Effector memory CD4-positive, alpha-beta T cell (primary cell): ENCODE measurements at places on chromosomes 16 and 17.

- DNase-seq = peak; percentile 44
Observed at GRCh38 chr16:90022209-90023077, 3.2 kb upstream of the DBNDD1 start.

GRCh38 chr17:80187090-80187489, 17.3 kb downstream of the CARD14 start:
- DNase-seq = no peak

DNA sequence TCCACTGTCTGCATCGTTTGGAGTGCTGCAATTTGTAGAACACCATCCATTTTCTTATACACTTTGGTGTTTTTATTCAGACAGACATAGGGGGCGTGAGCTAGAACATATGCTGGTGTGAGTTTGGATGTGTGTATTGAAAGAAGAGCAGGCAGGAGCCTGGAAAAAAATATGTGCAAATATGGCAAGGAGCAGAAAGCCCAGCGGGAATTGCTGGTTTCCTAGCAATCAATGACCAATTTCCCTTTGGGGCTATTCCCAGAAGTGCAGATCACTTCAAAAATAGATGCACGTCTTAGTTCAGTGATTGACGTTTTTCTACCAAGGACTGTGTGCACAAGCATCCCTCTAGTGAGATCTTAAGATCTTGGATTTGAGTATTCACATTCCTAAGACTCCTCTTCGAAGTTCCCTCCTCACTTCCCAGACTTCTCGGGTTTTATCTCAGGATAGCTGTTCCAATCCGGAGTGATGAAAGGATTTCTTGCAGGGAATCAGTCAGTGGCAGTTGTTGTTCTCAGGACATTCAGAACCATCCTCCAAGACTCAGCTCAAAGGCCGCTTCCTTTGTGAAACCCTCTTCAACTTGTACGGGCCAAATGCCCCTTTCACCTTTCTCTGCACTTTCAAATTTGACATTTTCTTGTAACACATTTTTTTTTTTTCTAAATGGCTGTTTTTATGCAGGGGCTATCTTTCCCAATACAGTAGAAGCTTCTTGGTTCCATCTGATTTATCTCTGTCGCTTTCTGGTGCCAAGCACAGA, 268.7 kb upstream of the ASIC2 start:
- no peak for DNase-seq

DNA sequence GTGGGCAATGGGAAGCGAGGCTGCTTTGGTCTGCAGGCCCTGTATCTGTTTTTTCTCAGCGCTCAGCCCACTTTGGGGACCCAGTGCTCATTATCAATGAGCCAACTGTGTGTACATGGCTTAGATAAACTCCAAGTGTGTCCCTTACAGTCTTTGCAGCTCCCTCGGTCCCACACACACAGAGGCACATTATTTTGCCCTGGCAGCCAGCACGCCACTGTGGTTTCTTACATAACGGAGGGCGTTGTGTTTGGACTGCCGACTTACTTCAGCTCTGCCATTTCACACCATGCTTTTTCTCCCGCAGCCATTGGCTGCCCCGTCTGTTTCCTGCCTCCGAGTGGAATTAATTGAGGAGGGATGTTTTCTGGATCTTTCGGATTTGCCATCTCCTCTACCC, 56.5 kb upstream of the CLEC18A start:
- no peak for DNase-seq

GRCh38 chr16:86245895-86246294, 264.4 kb upstream of the FOXF1 start:
- DNase-seq = no peak

DNA sequence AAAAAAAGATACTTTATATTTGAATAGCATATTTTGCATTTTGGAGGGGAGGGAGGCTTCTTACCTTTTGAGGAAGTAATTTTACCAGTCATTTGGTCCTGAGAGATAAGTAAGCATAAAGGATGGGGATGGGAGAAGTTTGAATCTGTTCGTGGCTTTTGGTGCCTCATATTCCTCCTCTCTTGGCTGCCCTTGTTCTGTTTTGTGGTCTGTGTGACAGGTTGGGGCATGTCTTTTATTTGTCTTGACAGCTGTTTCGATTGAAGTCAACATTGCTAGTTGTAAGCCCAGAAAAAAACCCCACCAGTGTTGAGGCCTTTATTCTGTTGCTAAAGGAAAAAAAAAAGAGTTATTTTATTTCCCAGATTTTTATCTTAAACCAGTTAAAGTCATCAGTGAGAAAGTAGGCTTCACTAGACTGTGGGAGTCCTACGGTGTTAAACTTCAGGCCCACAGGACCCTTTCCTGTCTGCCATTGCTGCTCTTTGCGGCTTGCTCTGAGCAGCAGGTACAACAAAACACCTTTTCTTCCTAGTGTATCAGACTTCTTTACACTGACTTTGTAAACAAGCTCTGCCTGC, 11.4 kb downstream of the SLC7A6 start:
- DNase-seq = peak; percentile 28

DNA sequence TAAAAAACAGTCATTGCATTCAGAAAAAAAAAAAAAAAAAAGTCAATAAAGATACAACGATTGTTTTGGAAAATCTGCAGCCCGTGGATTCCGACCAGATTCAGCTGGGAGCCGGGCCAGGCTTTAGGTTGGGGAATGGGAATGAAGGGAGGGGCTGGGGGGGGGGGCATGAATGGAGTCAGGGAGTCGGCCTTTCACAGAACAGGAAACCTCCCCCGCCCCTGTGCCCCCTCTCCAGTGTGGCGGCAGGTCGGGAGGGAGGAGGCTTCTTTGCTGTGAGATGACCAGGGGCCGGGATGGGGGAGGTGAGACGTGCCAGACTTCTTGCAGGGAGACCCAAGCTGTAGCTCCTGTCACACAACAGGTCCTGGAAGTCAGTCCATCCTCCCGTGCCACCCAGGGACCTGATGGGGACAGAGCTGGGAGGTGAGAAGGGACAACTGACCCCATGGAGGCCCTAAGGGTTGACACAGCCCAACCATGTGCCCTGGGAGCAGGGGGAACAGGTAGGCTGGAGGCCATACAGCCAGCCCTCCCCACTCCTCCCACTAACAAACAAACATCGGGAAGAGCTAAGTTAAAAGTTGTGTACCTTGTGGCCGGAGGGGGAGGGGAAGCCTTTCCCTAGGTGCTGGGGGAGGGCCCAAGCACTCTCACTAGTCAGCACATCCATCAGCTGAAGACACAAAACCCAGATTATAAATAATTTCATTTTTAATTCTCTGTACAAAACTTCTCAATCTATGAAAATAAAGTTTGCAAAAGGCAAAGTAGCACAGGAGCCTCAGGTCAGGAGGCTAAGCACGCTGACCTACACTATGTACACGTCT, 25.2 kb downstream of the SREBF1 start:
- no peak for DNase-seq

DNA sequence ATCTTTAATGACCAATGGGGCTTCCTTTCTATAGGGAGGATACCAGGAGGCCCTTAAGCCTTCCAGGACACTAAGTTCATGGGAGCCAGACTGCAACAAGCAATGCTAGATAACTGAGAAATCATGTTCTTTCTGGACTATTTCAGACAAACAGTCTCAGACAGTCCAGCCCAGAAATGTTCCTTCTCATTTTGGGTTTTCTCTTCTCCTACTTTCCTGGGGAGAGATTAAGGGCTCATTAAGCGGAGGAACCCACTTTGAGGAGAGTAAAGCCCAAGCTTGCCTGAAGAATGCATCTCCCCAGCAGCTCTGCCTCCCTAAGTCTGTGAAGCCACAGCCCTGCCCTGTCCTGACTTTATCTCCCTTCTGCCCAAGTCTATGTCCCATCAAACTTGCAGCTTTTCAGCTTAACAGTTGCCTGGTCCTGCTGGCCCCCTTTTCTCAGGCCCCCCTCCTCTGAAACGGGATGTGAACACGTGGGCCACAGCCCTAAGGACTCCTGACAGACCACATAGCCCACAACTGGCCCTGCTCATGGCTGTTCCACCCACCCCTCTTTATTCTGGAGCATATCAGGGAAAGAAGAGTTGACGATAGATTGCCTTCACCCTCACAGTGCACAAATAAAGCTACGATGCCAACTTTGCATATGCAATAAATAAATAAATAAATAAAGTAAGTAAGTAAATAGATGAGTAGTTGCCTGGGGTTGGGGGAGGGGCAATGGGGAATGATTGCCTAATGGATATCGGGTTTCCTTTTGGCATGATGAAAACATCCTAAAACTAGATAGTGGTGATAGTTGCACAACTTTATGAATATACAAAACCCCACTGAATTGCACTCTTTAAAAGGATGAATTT, 111.0 kb downstream of the N4BP1 start:
- no peak for DNase-seq

DNA sequence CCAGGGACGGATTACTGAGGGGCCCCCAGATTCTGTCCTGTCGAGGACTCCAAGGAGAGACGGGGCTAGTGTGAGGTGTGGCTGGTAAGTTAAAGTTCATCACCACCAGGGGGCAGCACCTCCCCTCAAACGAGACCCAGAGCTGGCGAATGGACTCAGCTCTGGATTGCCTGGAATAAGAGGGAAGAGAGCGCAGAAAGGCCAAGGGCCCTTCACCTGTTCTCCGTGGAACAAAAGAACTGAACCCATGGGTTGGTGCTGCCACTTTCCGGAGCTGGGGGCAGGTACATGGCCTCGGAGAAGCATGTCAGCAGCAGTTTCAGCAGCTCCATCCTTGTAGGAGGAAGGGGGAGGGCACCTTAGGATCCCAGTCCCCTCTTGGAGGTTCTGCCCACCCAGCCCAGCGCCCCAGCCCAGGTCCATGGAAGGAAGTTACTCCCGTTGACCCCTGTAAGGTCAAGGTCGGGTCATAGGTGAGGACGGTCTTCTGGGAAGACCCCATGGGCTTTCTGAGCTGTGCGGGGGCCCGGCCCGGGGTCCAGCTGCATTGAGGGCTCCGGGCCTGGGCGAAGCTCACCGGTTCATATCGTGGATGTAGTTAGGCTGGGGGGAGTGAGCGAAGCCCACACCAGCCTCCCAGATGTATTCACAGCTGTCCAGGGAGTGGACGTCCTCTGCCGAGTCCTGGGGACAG, 10.8 kb downstream of the HID1 start:
- peak; percentile 61 for DNase-seq

DNA sequence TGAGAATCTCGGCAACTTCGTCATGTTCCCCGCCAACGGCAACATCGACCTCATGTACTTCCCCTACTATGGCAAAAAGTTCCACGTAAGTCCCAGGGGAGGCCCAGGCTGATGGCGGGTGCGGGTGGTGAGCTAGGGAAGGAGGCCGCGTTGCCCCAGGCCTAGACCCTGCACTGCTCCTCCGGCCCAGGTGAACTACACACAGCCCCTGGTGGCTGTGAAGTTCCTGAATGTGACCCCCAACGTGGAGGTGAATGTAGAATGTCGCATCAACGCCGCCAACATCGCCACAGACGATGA, 4.8 kb downstream of the ATP1B2 start:
- no peak for DNase-seq

- DNase-seq = no peak
Observed at GRCh38 chr17:74508156-74508555, 23.1 kb downstream of the CD300LB start.

DNA sequence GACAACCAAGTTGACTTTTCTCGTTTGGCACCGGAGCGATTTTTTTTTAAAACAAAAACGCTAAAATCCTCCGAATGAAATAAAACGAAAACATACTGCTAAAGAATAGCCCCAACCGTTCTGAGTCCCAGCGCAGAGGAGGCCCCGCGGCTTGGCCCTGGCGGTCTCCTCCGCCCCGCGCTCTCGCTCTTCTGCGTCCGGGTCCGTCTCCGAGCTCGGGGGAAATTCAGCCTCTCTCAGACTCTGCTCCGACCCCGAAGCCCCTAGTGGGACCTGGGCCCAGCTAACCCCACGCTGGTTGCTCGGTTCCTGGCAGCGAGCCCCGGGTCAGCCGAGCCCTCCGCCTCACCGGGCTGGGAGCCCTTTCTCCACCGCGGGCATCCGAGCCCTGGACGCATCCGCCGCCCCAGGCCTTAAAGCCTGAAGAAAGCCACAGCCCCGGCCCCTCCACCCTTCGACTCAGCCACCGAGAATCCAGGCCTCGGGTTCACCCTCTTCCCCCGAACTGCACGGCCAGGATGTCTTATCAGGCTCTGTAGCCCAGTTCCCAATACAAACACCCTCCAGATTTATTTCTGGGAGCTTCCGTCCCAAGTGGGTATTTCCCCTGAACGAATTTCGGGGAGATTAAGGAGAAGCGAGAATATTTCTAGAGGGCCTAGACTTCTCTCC, 1.2 kb downstream of the TBX2 start:
- DNase-seq = no peak

DNA sequence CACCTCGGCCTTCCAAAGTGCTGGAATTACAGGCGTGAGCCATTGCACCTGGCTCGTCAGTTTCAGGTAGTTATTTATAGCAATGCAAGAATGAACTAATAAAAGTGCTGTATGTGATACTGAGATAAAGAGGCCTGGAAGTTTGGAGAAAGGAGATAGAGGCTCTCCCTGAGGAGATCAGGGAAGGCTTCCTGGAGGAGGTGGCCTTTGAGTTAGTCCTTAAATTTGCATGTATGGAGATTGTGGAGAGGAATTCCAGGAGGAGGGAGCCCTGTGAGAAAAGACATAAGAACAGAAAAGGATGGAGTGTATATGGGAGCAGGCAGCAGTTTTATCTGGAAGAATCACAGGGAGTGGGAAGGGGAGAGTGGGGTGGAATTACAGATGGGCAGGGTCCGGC, 276.6 kb upstream of the EEF2KMT start:
- no peak for DNase-seq

GRCh38 chr17:63848834-63849689, 6.6 kb upstream of the SMARCD2 start:
- DNase-seq = peak; percentile 90

DNA sequence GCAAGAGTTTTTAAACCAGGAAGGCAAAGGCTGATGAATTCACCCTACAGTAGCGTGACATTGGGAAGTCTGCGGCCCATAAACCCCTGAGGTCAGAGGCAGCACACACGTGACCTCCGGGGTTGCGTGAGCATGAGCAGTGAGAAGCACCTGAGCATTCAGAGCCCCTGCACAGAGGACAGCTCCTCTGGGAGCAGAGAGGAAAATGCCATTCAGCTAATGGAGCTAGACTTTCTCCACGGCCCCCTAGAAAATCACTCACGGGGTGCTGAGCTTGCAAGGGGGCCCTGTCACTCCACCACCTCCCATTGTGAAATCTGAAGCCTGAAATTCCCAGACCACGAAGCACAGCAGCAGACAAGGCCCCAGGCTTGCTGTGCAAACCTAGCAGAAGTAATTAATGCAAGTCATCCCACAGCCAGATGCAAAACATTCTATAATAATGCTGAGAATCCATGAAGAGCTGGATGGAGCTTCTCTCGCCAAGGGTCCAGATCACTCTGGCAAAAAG, 114.9 kb upstream of the RCVRN start:
- DNase-seq = no peak

GRCh38 chr16:54284931-54285413, 1.6 kb downstream of the IRX3 start:
- DNase-seq = no peak

- DNase-seq = no peak
Observed at GRCh38 chr16:87687126-87687910, 78.5 kb downstream of the KLHDC4 start.
